ENCODE measurements at places on chromosomes 5 and 9. TPM values are rescaled to one million over a fixed set of nuclear protein-coding genes. Genes with fewer than 3 reads are reported as not detected.

- no peak for DNase-seq
Observed at GRCh38 chr5:345404-346195, 24.1 kb downstream of the AHRR start.

GRCh38 chr9:127614961-127615360 lies 2.9 kb downstream of the STXBP1 start:
- no peak for DNase-seq

- DNase-seq, result no peak
Observed at GRCh38 chr9:4172731-4173130, 127.1 kb downstream of the GLIS3 start.

The GPBP1 gene
- 45.5 TPM for total RNA-seq

- no peak for DNase-seq
Observed at GRCh38 chr5:160390787-160391696, 8.8 kb downstream of the FAM200C start.

The EGR1 gene
- total RNA-seq, result 10.9 TPM

GRCh38 chr9:129252937-129253802 lies 75.1 kb upstream of the IER5L start:
- DNase-seq, result no peak

DNA sequence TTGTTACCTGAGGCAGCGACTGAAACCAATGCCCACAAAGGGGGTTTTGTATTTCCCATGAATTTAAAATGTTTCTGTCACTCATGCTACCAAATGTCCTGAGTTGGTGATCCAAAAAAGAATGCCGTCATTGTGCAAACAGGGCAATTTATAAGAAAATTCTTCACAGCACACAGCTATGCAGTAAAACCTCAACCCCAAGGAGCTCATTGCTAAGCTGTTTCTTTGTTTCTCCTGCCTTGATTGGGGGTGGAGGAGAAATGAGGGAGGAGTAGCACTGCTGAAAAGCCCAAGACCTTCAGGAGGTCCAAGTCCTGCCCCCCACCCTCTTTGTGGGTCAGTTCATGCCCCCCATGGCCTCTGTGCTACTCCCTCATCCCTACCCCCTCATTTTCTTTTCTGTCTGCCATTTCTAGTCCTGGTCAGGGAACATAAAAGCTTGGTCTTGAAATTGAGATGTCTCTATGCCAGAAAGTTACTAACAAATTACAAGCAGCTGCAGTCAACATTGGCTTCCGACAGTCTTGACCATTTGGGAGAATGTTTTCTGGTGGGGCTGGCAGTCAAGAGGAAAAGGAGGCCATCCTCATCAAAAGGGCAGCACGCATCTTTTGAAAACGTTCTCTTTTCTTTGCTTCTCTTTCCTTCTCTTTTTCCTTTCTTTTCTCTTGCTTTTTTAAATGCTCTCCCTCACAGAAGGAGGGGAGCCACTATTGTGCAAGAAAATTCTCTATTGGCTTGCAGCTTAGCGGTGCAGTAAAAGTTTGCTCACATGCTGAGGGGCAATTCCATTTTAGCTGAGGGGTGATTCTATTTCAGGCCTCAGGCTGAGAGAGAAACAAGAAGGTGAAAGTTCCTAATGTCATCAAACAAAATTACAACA lies 133.3 kb downstream of the GCNT1 start:
- no peak for DNase-seq

The LECT2 gene
- total RNA-seq, result not detected

- no peak for DNase-seq
Observed at GRCh38 chr9:91642771-91643170, 219.1 kb upstream of the NFIL3 start.

GRCh38 chr9:106286249-106286648 lies 576.7 kb upstream of the ZNF462 start:
- DNase-seq, result no peak

GRCh38 chr5:146034605-146035004 lies 70.8 kb downstream of the PLAC8L1 start:
- DNase-seq, result no peak

DNA sequence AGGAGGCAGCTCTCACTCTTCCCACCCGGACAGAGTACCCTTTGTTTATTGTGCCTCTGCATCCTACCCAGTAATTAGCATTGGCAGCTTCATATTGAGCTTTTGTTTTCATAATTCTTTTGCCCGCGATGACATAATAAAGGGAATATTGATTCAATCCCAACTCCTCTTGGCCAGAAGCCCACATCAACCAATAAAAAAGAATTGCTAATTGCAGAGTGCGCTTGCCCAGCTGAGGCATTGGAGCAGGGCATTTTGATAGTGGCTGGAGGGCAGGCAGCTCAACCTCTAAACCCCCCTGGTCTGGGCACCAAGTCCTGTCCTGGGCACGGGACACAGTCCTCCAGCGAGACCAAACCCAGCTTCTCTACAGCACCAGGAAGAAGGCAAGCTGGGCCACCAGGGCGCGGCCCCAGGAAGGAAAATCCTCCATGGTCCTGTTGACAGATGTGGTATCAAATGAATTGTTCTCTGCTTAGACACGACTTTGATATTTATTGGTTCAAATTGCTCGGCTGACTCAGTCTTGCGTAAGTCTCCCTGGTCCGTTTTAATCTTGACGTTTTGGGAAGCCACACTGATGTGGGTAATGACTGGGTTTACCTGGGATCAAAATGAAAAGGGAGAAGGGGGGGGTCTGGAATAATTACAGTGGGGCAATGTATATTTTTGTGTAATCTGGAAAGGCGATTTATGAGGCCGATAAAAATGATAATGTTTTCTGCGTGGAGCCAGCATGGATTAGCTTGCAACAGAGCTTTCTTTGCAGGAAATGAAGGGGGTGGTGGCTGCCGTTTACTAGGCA lies 220.7 kb upstream of the MSX2 start:
- no peak for DNase-seq

- DNase-seq, result no peak
Observed at GRCh38 chr5:53472720-53473510, 7.5 kb upstream of the FST start.

DNA sequence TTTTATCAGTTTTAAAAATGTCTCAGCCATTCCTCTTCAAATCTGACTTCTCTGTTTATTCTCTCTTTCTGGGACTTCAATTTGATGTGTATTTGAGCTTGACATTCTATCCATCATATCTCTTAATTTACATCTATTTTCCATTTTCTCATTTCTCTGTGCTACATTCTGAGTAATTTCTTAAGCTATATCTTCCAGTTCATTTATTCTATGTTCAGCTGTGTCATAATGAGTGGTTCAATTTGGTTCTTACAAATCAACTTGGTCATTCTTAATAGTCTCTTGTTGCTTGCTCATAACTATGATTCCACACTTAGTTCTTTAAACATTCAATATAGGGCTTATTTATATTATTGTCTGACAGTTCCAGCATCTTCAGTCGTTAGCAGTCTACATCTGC lies 16.9 kb downstream of the CKMT2 start:
- DNase-seq, result no peak

- no peak for DNase-seq
Observed at GRCh38 chr5:53616939-53617549, 56.6 kb downstream of the NDUFS4 start.

DNA sequence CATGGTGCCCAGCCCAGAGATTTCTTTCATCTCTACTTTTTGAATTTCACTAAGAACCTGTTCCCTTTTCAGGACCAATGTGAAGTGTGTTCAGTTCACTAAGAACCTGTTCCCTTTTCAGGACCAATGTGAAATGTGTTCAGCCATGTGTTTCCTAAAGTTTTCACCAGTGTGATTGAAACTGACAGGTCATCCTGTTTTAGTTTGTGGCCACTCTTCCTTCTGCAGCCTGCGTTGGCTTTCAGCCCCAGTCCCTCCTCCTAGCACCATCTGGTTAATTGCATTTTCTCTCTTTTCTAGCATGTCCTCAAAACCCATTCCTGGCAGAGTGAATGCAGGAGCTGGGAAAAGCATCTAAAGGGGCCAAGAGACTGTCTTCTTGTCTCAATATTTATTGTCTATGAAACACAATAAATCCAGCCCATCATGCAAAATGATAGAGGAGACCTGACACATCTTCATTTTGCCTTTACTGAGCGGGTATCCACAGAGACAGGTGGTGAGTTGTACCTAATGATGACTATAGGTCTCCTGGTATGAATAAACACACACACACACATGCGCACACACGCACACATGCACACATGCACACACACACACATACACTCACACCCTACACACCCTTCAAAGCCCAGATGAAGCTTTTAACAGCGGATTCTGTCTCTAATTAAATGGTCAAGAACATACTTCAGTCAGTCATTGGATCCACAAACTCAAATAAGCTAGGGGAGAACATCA lies 6.1 kb upstream of the PANK3 start:
- no peak for DNase-seq

DNA sequence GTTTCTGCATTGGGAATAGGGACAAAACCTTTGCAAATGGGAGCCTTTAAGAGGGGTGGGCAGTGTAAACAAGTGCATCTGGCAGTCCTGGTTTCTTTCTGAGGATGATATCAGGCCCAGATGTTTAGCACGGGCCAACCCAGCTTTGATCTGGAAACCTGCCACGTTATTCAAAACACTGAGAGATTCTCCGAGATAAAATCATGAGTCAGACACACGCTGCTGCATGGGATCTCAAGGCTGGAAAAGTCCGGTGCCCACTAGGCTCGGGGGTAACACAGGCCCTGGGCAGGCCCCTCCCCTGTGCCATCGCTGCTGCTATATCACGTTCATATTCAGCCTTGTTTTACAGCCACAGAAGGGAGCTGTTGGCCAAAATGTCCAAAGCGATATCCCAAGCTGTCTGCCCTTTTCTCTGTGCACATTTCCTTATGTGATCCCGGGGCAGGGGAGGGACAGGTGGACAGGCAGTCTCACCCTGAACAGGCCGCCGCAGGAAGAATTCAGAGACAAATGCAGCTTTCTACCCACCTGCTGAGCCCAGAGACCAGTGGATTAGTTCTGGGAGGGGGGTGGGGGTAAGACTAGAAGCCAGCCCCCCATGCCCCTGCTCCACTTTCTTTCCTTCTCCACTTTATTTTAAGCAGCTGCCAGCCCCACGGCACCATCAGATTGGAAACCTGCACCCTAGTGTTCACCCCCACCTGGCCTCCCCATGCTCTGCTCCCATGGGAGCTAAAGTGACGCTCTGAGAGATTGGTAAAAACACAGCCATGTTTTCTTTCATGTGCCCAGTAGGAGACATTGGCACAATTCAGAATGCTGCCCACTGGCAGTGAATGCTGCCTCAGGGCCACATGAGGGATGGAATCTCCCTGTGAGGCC lies 63.1 kb downstream of the TMOD1 start:
- no peak for DNase-seq

The FKBP15 gene
- 21.2 TPM for total RNA-seq

The PRDM9 gene
- not detected for total RNA-seq

GRCh38 chr9:109238655-109239054 lies 71.6 kb upstream of the FRRS1L start:
- DNase-seq, result no peak

The BAAT gene
- not detected for total RNA-seq

DNA sequence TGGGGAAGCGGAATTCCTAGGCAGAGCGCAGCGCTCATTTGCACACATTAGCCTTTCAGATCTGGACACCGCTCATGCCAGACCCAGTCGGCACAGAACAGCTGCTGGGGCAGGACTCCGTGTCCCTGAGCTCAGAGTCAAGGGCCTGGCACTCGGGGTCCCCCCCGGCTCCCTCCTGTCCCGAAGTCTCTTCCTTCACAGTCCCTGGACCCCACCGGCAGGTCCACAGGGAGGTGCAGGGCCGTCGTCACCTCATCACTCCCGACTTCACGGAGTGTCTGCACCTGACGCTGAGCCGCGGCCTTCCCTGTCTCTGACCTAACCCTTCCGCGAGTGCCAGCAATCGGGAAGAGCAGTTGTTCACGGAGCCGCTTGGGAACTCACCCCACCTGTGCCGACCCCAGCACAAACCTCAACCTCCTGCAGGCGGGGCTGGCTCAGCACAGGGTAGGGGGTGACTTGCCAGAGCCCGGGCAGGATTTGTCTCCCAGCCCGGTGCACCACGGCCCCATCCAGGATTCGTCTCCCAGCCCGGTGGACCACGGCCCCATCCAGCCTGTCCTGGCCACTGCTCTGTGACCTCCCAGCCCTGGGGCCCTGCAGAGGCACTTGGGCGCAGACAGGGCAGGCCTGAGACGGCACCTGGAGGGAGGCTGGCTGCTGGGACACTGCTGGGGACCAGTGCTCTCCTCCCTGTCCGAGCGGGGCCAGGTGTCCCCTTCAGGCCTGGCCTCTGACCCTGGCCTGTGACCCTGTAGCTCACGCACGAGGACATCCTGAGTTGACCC lies 9.9 kb upstream of the SLC9A3 start:
- DNase-seq, result no peak

DNA sequence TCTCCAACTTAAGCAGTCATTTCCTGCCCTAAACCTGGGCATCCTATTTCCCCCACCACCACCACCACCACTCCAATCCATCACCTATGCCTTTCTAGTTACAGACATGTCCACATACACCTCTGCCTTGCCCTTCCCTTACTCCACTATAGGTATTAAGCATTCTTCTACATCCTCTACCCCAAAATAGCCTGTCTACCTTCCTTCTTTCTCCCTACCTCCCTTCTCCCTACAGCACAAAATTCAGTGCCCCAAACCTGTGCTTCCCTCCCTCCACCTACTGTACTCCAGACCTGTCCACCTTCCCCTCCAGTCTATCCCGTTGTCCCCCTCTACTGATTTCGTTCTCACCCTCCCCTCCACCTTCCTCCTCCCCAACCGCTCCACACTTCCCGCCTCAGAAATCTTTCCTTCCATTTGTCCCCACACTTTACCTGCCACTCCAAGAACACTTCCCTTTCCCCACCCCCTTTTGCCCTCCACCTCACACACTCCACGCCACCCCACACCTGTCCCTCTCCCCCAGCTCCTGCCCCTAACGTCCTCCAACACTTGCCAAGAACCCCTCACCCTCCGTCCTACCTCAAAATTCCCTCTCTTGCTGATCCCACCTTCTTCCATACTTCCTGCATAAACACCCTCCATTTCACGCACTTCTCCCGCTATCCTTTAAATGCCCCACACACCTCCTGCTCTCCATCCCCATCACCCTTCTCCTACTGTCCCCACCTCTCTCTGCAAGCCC lies 1.6 kb downstream of the STRBP start:
- no peak for DNase-seq

- no peak for DNase-seq
Observed at GRCh38 chr9:33852216-33852826, 35.4 kb downstream of the UBE2R2 start.

DNA sequence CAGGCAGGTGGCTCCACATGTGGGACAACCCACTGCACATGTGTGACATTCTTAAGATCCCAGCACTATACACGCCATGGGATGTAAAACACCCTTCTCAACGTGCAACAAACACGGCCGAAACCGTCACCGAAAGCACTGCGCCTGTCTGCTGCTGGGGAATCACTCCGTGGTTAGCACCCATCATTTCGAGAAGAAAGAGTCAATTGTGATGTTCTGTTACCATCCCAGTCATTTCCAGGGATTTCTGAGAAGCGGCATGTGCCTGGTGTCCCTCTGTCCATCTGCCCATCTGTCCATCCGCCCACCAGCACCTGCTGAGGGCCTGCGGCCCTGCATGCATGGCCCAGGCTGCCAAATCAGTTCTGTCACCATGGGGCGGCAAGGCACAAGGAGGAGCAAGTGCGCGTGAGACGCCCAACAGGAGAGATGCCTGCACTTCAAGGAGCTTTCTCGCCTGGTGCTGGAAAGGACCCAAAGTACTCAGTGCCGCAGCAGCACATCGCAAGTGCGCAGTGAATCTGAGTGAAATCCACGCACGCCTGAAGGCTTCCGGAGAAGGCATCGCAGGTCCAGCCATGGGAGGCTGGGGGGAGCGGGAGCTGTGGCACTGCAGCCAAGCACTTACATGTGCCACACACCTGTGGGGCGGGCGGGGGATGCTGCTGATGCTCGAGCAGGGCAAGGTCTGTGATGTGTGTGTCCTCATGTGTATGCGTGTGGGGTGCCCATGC lies 38.0 kb downstream of the VAV2 start:
- DNase-seq, result no peak

GRCh38 chr9:137270929-137271695 lies 6.4 kb upstream of the TOR4A start:
- no peak for DNase-seq

Data from esophagus squamous epithelium (tissue), 5 donors.